ENCODE measurements at places on chromosomes 13 and 19. TPM values are rescaled to one million over a fixed set of nuclear protein-coding genes. Genes with fewer than 3 reads are reported as not detected.

SCAF1 gene
- 4.3 TPM for total RNA-seq

CGB5 gene
- not detected for total RNA-seq

MISP3 gene
- 0.22 TPM for total RNA-seq

CALR3 gene
- not detected for total RNA-seq

ZNF667 gene
- total RNA-seq: 2.1 TPM

All from dermis lymphatic vessel endothelial cell (primary cell).